ENCODE measurements at places on chromosomes 1 and 21. TPM values are rescaled to one million over a fixed set of nuclear protein-coding genes. Genes with fewer than 3 reads are reported as not detected.

Gene EDN2
- 0.51 TPM for polyA plus RNA-seq

Gene ST6GALNAC3
- 18.0 TPM for polyA plus RNA-seq

Gene ZC3H11A
- 114 TPM for polyA plus RNA-seq

Gene FAM167B
- polyA plus RNA-seq: 2.8 TPM

Gene BARHL2
- polyA plus RNA-seq: not detected

DNA sequence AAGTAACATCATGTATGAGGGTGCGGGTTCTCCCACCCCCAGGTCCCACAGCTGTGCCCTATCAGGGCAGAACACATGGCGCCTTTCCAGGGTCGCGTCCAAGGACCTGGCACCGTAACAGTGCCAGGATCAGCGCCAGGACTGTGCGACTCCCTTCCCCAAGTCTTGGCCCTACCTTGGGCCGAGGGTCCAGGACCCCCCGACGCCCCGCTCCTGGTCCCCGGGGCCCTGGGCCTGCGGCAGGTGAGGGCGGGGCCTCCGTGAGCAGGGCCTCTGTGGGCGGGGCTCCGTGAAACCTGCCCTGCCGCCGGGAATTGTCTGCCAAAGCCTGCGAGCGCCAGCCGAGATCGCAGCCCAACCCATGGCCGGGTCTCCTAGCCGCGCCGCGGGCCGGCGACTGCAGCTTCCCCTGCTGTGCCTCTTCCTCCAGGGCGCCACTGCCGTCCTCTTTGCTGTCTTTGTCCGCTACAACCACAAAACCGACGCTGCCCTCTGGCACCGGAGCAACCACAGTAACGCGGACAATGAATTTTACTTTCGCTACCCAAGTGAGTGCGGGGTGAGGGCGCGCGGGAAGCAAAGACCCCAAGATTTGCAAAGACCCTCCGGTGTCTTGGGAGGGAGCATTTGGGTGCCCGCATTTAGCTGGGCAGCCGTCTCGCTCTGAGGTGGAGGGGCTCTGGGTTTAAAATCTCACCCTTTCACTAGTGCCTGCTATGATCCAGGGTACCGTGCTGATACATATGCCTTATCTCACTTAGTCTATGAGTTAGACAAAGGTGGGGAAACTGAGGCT is at the start of gene RHBG:
TSS of gene RHBG (plus strand) at position 323 of the 796 bp plus-strand sequence. CDS start at position 362, 39 bp downstream.
- DNase-seq: peak; percentile 75

Gene RIIAD1
- polyA plus RNA-seq: 13.5 TPM

Gene DNALI1
- polyA plus RNA-seq: 40.6 TPM

DNA sequence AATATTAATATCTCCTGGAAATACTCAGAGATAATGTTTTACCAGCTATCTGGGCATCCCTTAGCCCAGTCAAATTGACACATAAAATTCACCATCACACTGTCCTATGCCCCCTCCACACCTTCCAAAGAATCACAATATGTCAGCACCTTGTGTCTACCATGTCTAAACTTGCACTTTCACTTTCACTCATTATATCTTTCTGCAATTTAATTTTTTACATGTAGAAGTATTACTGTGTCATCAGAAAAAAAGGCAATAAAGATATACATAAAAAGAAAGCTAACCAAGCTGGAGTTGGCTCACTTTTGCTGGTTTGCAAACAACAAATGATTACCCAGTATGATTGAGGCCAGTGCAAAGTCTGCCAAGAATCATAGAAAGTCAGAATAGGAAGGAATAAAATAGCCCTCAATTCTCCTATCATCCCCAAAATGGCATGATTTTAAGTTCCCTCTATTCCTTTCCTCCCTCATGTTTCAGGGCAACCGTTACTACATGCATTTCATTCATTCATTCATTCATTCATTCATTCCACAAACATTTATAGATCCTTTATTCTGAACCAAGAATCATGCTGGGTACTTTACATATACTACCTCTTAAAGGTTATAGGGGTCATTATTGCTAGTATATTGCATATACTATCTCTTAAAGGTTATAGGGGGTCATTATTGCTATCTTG is 5.9 kb upstream of the LUZP1 start:
- DNase-seq: peak; percentile 60

GRCh38 chr1:211640301-211640630 is 35.2 kb downstream of the NEK2 start:
- DNase-seq: no peak

DNA sequence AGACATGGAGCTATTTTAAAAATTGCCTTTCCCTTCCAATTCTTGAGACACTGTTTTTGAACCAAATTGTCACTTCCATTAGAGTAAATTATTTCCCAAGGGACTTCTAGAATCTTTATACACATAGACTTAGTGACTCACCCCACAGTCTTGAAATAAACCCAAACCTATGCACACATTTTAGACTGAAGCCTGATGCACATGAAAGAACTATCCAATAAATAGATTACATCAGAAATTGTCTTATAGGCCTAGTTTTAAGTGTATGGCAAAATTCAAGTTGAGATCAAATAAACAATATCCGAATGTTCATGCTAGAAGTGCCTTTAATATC is 32.2 kb upstream of the ZNF326 start:
- no peak for DNase-seq

DNA sequence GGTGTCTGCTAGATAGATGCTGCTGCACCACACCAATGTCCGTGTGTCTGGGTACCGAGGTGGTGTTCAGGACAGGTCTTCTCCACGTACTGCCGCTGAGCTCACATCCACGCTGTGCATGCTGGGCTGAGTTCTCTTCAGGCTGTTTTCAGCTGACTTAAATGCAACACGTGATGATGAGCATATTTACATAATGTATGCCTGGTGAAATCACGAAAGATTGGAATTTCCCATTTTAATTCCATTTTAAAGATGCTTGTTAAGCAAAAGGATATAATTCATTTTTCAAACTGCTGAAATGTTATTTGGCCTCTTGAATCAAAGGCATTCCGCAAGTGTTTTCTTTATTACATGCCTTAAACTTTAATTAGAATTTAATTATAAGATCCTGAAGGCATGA is 107.9 kb downstream of the FGGY start:
- DNase-seq: no peak

DNA sequence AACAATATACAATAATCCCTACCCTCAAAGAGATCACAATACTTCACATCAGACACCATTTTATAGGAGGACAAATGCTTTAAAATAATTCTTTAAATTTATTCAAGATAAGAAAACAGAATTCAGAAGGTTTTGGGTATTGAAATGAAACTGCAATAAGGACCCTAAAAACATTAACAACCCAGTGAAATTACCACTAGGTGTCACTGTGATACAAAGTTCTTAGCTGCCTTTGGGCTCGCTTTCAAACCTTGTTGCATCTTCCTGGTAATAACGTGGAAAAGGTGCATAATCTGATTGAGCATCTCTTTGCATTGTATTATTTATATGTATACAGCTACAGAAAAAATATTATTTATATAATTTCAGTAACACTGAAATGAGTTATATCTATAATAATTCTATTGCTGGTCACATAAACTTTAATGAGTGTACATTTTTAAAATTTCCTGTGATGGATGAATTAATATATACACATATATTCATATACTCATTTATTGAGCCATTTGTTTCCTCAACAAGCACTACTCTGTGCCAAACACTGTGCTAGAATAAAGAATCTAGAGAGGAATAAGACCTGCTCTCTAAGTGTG is 185.2 kb downstream of the FAF1 start:
- DNase-seq: peak; percentile 30

- DNase-seq: no peak
Measured at GRCh38 chr1:34412598-34413370, 236.1 kb downstream of the C1orf94 start.

Gene LCE2B
- not detected for polyA plus RNA-seq

DNA sequence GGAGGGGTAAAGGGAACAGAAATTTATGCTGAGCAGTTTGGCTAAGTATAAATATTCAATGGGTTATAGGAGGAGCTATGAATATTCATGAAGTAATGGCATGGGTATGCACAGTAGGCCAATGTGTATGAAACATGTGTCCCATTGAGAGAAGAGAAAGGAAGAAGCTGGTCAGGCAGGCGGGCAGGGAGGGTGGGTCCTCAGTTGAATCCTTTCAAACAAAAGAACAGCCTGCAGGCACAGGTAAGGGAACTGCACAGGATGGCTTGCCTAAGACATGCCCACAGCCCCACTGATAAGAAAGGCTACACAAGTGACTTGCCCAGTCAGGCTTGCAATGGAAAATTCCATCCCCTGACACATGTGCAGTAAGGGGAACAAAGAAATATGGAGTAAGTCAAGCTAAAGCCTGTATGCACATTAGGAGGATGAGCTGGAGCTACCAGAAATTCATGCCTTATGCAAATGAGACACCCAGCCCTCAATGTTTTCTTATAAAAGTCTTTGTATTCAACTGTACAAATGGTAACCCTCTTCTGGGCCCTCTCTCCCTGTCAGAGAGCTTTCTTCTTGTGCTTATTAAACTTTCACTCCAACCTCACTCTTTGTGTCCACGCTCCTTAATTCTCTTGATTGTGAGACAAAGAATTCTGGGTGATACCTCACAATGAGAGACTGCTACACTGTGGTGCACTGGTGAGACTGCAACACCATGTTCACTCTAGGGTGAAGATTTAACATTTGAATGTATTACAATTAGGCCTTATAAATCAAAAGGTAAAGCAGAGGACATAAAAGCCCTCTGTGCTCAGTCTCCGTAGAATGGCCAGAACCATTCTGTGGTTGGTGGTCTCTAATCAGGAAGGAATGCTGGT is 96.5 kb downstream of the ATP1B1 start:
- no peak for DNase-seq

Gene PRELP
- 4.4 TPM for polyA plus RNA-seq

DNA sequence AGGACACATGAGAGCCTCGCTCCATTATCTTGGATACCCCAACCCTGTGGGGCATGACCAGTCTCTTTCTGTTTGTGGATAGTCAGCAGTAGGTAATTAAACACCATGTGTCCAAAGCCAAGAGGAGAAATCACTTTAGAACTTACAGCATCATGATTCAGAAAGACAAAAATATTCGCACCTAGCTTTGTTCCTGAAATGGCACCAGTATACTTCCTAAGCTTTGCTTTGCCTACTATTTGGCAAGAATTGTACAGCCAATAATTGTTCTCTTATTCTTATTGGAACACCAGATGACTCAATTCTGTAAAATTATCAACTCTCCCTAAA is 24.2 kb downstream of the TNFRSF9 start:
- no peak for DNase-seq

DNA sequence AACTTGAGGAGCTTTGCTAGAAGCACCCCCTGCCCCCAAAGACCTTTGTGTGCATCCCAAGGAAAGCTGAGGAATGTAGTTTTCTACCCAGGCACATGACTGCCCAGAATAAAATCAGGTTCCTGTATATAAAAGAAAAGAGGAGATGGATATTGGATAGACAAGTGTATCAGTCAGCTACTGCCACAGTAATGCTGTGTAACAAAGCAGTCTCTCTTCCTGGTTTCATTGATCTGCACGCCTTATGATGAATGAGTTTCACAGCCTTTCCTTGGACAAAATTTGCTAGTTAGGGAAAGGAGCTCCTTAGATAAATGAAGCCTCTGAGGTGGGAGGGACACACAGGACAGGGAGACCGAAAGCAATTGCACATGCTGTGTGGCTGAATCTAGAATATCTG is 108.9 kb downstream of the TAS1R2 start:
- no peak for DNase-seq

- peak; percentile 47 for DNase-seq
Measured at GRCh38 chr1:98053471-98054366, 132.9 kb upstream of the DPYD start.

- no peak for DNase-seq
Measured at GRCh38 chr1:158098256-158098655, 82.4 kb upstream of the CD1D start.

DNA sequence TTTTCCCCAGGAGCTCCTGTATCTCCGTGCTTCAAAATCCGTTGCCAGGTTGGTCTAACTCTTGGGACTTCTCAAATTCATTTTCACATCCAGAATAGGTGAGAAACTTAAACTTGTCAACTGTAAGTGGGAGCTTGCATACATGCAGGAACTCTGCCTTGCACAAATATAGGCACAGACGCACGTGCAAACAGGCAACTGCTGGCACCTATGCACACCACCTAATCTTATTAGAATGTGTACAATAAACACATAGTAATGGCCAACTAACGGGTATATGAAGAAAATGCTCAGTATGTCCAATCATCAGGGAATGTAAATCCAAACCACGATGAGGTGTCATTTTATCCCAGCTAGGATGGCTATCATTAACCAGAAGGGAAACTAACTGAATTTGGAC is 22.6 kb upstream of the FCGR2A start:
- DNase-seq: no peak

DNA sequence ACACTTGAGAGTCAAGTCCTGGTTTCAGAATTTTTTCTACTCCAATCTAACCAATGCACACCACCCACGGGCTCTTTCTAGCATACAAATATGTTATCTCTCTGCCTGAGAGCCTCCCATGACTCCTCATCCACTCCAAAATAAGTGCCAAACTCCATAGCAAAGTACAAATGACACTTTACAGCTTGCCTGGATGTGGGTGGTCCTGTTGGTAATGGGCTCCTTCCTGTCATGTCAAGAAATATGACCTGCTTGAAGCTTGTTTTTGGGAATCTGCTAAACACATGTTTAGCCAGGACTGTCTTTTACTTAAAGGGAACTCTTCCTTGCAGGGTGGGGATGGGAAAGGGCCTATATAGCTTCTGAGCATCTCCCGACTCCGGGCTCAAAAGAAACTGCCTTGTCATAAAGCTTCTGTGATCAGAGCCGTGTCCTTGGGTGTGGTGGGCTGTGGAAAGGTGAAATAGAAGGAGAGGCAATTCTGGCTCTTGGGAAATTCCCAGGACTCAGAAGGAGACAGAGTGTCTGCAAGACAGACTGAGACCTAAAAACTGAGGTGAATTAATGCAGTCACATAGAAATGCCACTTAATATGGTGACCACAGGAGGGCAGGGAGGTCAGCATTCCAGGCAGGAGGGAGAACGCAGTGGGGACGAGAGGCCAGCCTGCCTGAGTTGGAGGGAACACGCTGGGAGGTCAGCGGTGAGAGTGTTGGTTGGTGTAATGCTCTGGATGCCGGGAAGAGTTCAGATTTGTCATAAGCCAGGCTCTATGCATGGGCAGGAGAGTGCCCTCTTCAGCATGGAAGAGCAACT is 6.1 kb upstream of the IGFN1 start:
- DNase-seq: no peak
